ENCODE measurements at places on chromosomes 3 and 15.

DNA sequence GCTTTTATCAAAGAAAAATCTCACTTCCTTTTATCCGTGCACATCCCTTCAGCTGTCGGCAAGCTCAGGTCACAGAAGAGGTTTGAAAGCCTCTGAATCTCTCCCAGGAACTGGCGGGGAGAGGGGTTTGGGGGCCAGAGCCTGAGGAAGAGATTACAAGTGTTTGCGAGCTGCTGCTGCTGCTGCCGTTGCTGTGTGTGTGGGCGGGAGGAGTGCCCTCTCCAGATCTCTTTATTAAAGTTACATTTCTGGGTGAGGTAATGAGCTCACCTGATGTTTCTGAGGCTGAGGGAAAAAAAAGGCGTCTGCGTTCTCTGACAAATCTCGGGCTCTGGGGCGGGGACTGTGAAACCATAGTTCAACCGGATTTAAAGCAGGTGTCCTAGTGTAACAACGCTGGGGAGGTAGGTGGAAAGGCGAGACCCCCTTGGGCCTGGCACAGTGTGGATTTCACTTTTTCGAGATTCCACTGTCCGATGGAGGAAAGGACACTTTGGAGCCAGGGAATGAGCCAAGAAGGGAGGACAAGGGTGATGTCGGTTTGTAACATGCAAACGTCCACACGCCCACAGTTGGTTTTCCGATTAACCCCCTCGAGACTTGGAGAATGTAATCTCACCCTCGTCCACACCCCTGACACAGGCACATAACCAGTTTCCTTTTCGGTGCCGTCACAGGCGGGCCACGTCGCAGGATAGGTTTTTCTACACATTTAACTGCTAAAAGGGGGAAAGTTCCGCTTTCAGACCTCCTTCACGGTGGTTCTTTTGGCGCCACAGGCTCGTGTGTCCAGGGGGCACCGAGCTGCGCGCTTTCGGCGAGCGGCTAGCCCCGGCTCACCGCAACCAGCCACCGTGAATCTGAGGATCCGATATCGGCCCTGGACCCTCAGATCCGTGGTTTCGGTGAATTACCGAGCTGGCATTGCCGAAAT lies 2.1 kb downstream of the ALCAM start:
- peak; percentile 46 for DNase-seq

DNA sequence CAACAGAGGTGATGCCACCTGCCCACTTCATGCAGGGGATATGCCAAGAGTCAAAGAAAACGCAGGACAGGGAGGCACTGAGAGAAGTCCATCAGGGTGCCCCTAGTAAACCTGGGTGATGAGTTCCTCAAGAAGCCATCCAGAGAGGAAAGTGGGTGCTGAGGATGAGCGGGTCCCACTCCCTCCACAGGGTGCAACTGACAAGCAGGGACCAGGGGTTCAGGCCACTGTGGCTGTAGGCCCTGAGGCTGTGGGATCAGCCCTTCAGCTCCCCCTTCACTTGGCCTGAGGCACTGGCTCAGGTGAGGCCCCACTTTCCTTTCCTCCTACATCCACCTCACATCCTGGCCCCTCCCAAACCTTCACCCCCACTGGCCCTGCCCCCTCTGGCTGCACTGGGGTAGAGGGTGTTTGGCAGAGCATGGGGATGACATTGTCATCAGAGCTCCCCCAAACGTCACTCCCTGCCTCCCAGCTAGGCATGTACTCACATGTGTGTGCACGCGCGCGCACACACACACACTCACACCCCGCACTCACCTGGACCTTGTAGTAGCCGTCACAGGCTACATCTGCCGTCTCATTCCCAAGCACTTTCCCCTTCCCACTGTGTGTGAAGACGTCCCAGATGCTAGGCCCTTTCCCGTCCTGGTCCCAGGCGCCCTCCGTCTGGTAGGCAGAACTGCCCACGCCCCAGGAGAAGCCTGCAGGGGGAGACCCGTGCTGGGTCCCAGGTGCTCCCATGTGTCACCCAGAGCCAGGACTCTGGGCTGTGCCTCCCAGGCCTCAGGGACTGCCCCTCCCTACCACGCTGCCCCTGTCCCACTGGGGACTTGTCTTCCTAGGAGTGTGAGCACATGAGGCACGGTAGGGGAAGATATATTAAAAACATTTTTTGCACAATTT lies 1.4 kb downstream of the LCTL start:
- no peak for DNase-seq

DNA sequence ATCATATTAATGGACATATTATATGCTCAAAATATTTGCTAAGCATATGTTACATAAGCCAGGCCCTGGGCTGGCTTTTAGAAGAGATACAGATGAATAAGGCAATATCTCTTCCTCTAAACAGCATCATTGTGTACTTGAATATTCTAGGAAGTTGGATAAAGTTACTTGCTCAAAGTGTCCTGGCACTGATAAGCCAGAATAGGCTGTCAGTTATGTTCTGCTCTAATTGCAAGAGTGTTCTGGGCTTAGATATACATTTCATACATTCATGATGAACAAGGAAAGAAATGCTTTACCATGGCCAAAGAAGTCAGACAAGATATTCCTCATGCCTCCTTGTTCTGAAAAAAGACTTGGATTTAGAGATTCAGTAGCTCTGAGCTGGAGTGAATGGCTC lies 40.7 kb downstream of the KBTBD12 start:
- no peak for DNase-seq

DNA sequence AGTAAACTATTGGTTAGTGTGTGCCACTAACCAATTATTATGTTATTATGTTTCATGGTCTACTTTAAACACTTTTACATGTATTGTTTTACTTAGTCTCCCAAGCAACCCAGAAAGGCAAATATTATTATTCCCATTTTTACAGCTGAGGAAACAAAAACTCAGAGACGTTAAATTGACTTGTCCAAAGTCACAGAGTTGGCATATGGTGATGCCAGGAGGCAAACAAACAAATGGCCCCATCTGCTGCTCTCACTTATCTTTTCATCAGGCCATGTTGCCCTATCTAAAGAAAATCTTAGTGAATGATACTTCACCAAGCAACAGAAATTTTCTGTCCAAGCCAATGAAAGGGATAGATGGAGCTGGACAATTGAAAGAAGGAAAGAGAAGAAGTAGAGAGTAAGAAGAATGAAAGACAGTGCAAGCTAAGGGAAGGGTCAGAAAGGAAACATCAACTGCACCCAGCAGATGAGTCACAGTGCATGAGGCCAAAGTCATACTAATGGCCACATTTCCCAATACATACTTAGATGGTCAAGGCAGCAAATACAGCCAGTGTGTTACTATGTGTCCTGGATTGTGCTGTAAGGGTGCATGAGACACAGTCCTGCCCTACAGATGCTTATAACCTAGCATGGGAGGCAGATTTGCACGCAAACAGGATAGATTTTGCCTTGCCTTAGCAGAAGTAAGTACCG lies 266.9 kb downstream of the KCNMB2 start:
- DNase-seq: no peak

All from stimulated activated CD8-positive, alpha-beta memory T cell treated with anti-CD3 and anti-CD28 coated beads, Interleukin-2, amount 100 ng/mL, for 1 hour (primary cell).